ENCODE measurements at places on chromosomes 3 and 15.

DNA sequence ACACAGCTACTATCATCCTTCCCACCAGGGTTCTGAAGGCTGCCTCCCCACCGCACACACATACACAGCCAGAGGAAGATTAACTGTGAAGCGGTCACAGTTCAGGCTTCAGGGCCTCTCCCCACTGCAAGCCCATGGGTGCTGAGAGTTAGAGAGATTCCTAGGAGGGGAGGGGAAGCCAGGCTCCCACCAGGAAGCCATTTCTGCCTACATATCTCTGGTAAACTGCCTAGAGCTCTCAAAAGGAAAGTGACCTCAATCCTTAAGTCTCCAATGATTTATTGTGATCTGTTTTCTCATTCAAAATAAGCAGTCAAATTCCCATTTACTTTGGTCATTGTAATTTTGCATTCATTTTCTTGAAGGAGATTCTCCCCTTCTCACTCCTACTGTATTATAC, 141.0 kb upstream of the BNIP2 start:
- DNase-seq, result no peak

DNA sequence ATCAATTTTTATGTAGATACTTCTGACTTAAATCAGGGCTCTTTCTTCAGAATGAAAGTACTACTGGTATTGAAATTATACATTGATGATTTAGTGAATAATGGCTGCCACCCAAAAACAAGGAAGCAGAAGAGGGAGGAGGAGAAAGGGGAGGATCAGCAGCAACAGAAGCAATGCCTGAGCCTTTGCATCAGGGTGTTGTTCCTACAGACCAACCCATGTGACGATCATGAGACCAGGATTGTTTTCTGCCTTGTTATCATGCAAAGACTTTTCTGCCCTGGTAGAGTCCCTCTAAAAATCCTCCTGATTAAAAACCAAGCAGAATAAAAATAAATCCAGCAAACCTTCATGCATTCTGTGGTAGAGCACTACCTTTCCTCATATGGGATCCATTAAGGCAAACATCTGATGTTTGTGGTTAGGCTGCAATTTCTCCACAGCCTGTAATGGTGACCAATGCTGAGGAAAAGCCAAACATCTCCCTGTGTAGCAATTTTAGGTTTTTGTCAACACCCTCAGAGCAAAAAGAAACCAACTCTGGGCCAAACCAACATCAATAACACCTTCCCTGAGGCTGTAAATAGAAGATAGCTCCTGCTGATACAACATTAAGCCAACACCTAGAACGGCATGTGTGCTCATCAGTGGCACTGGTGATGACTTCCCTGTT, 191.7 kb downstream of the ATP8B4 start:
- DNase-seq, result no peak

DNA sequence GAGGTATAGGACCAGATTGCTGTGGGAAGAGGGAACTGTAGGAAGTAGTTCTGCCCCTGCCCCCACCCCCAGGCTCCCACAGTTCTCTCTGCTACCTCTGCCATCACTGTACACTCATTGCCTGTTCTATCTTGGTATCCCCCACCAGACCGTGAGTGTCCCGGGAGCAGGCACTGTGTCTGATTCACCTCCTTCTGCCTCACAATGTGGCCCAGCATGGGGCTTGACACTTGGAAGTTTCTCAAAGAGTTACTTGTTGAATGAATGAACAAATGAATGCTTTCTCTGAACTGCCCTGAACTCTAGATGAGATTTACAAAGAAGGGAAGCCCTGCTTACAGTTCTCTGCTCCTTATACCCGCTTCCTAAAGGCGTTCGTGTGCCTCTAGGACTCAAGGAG, 27.1 kb upstream of the PIK3CB start:
- no peak for DNase-seq

DNA sequence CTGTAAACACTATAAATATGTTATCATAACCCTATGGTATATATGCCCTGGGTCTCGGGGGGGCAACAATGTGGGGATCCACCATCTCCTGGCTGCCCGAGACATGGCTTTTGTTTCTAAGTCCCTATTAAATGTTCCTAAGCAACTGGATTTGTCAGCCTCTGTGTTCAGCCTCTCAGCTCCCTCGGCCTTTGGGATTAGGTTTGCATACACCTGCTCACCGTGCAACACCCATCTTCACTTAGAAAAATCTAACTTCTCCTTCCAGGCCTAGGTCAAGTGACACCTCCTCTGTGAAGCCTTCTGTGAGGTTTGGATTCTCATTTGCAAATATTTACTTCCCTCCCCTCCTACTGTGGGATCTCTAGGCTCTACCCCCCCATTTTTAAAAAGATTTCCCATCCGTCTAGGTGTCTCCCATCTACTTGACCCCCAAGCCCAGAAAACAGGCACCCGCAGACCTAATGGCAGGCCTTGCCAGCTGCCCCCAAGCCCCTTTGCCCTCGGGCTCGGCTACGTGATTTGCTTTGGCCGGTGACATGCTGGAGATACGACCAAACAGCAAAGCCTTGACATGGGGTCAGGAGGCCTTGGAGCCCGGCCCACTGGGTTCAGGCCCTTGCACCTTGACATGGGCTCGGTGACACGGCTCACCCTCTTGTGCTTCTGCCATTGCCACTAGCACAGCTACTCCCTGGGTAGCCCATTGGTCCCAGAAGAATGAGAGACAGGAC, 66.0 kb upstream of the BLM start:
- DNase-seq, result no peak

- DNase-seq, result no peak
Observed at GRCh38 chr3:55974421-55975165, 487.5 kb upstream of the WNT5A start.

GRCh38 chr15:66565141-66565641, 607 bp downstream of the LCTL start:
- DNase-seq, result no peak

GRCh38 chr15:31390029-31390428, 63.4 kb downstream of the KLF13 start:
- no peak for DNase-seq

DNA sequence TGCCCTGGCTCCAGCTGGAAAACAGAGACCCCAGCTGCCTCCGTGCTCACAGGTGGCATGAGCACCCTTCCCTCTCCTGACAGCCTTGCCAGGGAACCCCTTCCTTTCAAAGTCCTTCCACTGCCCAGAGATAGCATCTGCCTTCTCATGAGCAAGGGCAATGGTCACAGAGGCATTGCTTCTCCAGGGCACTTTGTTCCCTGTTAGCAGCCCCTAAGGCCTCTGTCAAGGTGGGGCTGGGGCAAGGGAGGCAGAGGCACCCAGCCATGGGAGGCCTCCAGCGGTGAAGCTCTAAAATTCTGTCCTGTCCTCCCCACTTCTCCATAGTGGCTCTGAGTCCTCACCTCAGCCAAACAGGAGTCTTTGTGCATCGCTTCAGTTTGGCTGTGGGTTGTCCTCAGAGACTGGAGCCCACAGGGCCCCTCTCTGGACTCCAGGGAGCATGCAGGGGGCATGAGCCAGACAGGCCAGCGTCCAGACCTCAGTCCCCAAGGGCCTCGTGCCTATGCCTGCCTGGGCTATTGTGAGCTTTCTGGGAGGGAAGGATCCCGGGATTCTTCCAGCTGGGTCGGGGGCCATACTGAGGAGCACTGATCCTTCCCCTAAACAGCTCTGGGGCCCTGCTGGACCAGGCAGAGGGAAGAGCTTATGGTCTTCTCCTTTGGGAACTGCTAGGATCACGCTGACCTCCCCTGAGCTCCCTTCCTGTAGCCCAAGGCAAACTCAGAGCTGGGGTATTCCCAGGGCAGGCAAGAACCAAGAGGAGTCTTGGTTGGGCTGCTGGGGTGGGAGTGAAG, 106.6 kb downstream of the DNAJB8 start:
- no peak for DNase-seq

- no peak for DNase-seq
Observed at GRCh38 chr15:40290918-40291574, 8.2 kb upstream of the ANKRD63 start.

DNA sequence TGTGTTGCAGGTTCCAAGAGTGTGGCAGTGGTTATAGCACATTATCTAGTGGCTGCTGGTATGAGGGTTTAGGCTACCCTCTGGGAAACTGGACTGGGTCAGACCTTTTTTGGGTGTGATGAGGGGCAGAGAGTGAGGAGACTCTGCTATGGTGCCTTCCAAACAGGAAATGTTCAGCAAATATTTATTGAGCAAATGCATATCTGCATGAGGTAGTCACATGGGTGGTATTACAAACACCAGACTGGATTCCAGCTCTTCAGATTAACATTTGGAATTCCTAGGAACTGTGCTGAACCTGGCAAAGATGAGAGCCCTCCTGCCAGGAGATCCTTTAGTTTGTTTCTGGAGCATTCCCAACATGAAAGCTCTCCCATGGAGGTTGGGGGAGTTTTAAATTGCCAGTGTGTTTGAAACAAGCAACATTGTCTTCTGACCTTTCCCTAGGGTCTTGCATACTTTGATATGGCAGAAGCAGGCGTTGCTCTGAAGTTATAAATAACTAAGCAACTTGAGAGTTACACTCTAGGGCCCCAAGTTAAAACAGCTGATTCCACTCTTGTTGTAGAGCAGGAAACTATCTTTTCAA, 341.2 kb upstream of the C2CD4B start:
- no peak for DNase-seq

DNA sequence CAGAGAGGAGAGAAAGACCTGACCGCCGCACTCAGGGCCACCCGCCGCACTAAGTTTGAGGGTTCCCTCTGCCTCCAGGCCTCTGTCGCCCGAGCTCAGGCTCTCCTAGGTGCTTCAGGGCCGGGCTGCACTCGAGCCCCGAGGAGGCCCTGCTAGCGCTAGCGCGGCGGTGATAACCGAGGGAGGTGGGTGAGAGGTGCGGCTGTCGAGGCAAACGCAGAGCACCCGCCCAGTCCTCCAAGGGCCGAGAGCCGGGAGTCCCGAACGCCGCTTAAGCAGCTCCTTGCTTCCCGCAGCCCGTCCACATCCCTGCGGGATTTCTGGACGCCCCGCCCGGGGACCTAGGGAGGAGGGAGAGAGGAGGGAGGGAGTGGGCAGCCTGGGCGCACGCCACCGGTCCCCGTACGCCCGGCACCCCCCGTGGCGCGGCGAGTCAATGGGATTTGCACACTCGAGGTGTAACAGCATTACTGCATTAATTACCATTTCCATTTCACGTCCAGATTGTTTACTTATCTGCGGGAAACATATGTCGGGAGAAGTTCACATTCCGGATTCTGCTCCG, 6.8 kb downstream of the SOX14 start:
- DNase-seq, result no peak

DNA sequence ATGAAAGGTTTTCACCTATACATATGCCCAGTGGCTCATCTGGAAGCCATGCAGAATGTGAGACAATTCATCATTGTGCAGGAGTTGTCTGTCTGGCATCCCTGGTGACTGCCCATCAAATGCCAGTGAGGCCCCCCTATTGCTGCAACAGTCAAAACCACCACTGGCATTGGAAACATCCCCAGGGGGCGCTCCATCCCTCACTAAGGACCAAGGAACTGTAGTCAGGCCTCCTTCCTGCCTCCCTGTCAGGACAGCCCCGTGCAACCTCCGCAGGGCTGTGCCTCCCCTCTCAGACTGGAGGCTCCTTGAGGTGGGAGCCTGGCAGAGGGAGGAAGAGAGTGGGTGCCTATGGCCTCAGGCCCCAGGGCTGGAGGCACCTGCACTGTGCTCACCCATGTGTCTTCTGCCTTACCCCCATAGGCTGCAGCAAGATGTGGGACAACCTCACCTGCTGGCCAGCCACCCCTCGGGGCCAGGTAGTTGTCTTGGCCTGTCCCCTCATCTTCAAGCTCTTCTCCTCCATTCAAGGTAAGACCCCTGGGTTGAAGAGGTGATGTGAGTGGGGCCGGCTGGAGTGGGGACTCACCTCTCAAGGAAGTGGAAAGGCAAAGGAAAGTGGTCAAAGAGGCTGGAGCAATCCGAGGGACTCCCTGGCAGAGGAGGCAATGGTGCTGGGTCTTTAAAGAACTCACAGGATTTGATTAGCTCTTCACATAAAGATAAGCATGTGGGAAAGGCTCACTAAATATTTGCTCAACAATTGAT, 16.5 kb downstream of the VIPR1 start:
- peak; percentile 74 for DNase-seq

DNA sequence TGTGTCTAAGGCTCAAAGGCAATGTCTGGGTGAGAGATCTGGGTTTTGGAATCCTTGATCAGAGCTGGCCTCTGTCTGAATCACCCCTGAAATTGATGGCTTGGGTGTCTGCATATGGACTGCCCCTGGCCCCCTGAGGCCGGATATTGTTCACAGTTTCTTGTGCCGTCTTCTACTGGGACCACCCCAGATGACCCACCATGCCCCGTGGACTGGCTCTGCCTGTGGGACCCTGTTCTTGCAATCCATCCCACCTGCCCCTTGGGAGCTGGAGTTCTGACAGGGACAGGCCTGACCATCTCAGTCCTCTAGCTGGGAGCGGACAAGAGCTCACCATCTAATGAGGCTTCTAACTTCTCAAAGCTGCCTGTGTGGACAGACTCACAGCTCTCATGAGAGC, 119.9 kb downstream of the FAM43A start:
- no peak for DNase-seq

GRCh38 chr3:59064728-59065127, 14.9 kb upstream of the CFAP20DC start:
- DNase-seq, result no peak

DNA sequence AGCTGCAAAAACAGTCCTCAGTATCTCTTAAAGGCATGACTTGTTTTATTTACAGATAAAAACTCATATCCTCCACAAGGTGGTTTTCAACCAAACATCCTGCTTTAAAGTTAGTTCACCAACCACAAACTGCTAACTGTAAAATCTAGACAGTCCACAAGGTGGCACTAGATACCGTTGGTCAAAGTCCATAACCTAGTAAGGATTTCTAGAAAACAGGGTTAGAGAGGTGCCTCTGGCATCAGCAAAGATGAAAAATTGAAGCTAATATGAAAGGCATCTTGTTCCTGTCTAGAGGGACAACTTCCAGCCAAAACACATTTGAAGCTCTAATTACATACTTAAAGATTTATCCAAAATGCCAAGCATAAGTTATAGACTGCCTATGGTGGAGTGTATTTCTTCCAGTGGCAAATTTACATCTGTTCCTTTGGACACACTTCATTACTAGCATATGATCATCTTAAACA, 56.0 kb downstream of the ZMAT3 start:
- DNase-seq, result peak; percentile 76

DNA sequence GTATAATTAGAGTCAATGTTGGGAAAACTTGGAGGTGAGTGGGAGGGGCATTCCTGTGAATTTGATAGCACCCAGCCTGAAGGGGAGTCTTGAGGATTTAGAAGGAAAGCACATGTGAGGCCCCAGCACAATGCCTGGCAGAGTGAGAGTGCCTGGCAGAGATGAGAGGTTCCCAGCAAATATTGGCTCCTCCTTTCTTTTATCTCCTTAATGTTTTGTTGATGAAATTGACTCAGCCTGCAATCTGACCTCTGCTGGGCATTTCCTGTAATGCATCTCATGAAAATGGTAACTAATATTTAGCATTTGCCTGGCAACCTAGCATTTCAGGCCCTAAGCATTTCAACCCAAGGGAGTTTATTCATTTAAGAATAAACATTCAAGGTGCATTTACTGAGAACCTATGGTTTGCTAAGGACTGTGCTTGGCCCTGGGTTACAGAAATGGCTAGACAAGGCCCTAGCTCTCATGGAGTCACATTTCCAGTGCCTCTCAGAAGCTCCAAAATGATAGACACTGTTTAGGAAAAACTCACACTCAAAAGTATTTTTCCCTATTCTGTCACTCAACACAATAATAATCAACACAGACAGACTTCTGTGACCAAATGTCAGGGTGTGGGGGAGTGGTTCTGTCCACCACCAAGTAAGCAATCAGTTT, 19.0 kb downstream of the PDHB start:
- peak; percentile 67 for DNase-seq
